ENCODE measurements at places on chromosomes 16 and 17.

GRCh38 chr17:700504-701094, 14.0 kb downstream of the VPS53 start:
- DNase-seq: no peak

DNA sequence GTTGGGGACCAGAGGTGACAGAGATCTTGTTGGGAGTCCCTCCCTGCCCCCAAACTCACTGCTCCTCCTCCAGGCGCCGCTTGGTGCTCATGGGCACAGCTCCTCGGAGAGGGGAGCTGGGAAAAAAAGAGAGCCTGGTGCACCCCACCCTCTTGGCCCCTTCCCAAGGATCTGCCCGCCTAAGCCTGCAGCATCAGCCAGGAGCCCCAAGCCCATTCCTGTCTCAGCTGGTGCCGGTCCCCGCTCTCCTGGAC, 400 bp downstream of the HCFC1R1 start:
- DNase-seq: no peak

- DNase-seq: no peak
Measured at GRCh38 chr17:57674894-57675293, 70.2 kb downstream of the CCDC182 start.

DNA sequence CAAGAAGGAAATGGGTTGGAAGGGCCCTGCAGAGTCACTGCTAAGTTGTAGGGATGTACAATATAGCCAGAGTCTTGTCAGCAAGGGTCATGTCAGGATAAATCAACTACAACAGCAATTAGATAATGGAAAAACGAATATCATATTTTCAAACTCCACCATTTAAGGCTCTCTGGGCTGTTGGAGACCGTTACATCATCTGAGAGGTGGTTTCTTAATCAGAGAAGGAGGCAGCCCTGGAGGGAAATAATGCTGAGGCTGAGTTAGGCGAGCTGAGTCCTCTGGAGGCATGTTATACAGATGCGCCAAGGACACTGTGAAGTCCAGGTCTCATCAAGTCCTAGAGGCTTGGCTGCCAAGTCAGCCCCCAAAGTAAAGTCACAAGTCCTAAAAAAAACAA, 30.3 kb downstream of the LYRM9 start:
- DNase-seq: no peak

GRCh38 chr16:27639561-27640276, 89.8 kb downstream of the KATNIP start:
- DNase-seq: peak; percentile 5

GRCh38 chr16:85029408-85029784, 1.8 kb downstream of the KIAA0513 start:
- DNase-seq: peak; percentile 58

DNA sequence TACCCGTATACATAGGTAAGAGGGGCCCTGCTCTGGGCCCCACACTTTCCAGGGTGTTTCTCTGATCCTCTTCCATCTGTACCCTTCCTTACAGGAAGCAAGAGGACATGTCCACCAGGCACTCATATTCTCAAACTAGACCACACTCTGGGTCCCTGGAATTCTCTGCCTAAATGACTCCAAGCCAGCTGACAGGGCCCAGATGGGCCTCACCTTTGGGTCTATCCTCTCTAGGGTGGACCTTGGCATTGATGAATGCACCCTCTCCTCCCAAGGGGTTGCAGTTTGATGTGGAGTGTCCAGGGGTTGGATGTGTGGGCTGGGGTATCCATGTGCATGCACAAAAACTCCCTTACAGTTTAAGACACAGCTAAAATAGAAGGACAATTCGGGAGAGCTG, 95.8 kb downstream of the ASIC2 start:
- DNase-seq: no peak

GRCh38 chr16:12614662-12615278, 188.9 kb downstream of the CPPED1 start:
- DNase-seq: no peak

DNA sequence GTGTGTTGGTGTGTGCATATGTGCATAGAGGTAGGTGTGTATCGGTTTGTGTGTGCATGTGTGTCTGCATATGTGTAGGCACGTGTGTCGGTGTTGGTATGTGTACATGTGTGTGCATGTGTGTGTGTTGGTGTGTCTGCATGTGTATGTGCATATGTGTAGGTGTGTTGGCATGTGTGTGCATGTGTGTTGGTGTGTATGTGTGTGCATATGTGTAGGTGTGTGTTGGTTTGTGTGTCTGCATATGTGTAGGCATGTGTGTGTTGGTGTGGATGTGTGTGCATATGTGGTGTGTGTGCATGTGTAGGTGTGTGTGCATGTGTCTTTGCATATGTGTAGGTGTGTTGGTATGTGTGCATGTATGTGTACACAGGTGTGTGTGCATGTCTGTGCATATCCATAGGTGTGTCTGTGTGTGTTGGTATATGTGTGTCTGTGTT, 3.9 kb upstream of the AATK start:
- DNase-seq: no peak

GRCh38 chr16:79772048-79772447, 171.5 kb upstream of the MAF start:
- no peak for DNase-seq

DNA sequence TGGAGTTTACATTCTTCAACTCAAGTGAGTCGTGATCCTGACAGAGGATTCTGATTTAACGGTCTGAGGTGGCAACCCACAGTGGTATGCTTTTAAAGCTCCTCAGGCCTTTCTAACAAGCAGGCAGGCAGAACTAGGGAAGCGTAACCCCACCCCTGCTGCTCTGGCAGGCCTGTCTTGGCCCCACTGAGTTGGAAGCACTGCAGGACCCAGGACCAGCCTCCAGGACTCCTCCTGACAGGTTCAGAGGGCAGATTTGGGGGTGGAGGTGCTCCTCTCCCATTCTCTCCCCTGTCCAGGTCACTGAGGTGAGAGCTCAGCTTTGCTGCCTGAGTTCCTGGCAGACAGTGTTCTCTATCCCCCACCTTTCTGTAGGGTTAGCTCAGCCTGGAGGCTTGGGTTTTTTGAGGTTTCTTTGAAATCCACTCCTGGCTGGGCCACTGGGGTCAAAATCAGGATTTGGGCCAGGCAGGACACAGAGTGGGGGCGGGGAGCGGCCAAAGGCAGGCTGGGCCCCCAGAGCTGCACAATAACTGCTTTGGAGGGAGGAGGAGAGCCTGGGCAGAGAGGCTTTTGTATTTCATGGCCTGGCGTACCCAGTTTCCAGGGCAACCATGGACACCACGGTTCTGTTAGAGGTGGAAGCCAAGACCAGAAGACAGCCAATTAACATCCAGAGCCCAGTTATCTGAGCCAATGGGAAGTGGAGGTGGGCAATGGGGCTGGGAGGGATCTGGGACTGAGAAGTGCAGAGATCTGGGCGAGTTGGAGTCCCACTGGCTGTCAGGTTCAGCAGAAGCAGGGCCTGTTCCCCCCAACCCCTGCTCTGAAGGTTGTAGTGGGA, 9.5 kb downstream of the MRPL27 start:
- no peak for DNase-seq

DNA sequence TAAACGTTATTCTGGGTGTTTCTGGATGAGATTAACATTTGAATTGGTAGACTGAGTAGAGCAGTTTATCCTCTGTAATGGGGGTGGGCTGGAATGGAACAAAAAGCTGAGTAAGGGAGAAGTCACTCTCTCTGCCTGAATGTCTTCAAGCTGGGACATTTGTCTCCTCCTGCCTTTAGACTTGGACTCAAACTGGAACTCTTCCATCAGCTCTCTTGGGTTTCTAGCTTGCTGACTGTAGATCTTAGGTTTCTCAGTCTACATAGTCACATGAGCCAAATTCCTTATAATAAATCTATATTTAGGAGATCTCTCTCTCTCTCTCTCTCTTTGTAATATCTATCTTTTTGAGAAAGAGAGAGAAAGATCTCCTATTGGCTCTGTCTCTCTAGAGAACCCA, 553.3 kb upstream of the CDH11 start:
- no peak for DNase-seq

DNA sequence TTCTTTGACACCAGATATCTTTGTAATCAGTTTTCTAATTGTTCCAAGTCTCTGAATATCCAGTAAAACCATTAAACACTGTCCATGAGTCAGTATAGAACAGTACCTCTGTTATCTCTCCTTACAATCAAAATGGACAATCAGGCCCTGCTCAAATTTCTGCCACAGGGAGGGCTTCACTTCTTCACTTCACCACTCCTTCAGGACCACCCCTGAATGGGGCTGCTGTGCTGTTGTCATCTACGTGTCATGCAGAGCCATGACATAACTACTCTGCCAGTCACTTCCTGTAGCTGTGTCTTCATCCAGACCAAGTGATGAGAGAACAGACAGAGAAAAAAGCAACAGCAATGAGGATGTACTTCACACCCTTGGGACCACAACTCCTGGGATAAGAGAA, 116.9 kb downstream of the TANC2 start:
- DNase-seq: no peak

DNA sequence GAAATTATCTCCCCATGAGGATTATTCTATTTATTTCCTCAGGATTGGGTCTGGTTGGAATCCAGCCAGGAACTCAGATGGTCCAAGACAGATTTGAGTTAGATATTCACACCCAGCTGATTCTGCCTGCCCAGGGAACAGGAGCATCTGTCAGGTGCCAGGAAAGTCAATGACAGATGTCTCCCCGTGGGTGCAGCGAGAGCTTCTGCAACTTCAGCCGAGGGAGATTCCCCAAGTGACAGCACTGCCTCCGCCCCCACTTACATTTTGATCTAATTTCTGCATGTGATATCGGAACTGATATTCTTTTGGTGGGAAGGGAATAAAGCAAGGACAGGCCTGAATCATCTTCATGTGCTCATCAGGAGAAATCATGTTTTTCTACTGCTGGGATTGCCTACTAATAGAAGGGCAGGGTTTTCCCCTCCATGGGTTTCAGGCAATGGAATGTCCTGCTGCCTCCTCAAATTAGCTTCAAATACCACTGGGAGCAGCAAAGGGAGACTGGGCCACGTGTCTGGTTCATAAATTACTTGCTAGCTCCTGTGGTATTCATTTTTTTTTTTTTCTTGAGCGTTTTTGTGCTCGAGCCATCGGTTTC, 15.7 kb upstream of the DHX8 start:
- DNase-seq: no peak

- DNase-seq: peak; percentile 61
Measured at GRCh38 chr17:58006560-58006923, 504 bp downstream of the SRSF1 start.

DNA sequence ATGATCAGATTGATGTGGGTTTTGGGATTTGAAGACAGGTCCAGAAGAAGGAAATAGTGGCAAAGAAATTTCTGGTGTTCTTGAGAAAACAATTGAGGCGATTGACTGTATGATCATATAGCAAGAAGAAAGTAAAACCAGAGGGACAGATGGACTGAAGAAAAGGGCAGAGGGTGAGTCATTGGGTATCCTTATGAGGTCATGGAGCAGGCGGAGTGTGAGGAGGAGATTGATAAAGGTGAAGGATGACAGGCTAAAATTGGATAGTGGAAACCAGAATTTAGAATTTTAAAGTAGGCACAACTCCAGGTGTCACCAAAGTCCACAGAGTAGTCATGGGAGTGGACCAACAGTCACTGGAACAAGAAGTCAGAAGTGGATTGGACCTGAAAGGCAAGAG, 1.4 kb upstream of the KRT28 start:
- DNase-seq: no peak

DNA sequence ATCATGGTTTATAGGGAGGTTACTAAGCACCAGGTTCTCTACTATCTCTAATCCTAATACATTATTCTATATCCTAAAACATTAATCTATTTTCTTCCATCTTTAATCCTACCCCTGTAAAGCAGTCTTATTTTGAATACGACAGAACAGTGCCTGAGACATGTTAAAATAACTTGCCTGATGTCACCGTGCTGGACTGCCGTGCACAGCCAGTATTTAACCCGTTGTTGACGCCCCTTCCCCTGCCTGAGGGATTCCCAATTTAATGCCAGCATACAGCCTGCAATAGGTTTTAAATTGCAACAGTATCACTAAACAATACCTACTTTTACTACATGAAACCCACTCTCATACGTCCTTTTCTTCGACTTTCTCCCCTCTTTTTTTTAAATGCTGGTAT, 133.3 kb downstream of the PARN start:
- DNase-seq: no peak

- no peak for DNase-seq
Measured at GRCh38 chr17:57756951-57757350, 11.9 kb upstream of the CCDC182 start.

GRCh38 chr17:13952009-13952750, 117.1 kb upstream of the COX10 start:
- DNase-seq: no peak

DNA sequence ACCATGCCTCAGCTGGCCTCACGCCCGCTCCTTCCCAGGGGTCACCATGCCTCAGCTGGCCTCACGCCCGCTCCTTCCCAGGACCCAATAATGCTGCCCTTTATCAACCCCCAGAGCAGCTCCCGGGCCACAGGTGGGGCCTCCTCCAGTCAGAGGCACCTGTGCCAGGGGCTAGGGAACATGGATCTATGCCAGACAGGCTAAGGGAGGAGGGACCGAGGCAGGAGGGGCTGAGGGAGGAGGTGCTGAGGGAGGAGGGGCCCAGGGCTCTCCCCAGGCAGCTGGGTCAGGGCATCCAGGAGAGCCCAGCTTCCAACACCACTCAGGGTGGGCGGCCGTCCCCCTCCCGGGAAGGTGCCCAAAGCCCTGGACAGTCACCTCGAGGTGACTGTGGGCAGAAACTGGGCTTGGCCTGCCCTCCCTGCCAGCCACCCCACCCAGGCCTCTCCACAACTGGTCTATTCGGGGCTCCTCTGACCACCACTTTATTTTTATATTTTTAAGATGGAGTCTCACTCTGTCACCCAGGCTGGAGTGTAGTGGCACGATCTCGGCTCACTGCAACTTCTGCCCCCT, 19.4 kb downstream of the UTS2R start:
- no peak for DNase-seq

DNA sequence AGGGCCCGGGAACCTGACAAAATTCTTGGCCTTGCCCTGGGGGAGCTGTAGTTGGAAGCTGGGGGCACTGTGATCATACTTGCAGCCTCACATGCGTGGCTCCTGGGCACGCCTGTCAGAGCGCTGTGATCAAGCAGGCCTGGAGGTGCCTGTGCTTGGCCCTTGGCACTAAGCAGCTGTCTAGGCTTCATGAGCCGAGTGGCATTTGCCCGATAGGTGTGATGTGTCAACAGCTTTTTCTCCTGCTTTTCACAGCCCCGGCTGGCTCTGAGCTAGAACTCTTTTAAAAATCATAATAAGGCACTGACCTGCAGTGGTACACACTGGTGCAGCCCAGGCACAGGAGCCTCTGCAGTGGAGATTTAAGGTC, 113.8 kb downstream of the SOCS1 start:
- no peak for DNase-seq

DNA sequence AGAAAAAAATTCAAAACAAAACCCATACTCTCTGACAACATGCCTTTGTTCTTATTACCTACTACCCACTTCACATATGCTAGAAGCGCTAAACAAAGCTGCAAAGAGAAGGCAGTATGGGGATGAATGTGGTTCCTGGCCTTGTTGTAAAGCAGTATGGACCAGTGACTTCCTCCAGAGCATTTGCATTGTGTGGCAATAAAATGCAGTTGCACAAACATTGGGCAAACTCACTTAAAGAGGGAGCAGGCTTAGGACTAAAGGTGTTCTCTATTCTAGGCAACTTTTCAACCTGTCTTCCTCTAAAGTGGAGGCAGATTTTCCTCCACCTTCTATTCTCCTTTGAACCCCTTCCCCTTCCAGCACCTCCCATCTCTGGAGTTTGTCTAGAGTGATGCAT, 17.1 kb downstream of the TMIGD1 start:
- DNase-seq: no peak

GRCh38 chr17:79874329-79874981, 35.2 kb upstream of the CBX4 start:
- DNase-seq: no peak

- no peak for DNase-seq
Measured at GRCh38 chr16:57786632-57787518, 15.4 kb downstream of the KIFC3 start.
